Stimulated activated CD4-positive, alpha-beta T cell treated with anti-CD3 and anti-CD28 coated beads, Interleukin-1b, Interleukin-23, amount 100 ng/mL, for 4 hours (primary cell): ENCODE measurements at places on chromosomes 12 and 14.

DNA sequence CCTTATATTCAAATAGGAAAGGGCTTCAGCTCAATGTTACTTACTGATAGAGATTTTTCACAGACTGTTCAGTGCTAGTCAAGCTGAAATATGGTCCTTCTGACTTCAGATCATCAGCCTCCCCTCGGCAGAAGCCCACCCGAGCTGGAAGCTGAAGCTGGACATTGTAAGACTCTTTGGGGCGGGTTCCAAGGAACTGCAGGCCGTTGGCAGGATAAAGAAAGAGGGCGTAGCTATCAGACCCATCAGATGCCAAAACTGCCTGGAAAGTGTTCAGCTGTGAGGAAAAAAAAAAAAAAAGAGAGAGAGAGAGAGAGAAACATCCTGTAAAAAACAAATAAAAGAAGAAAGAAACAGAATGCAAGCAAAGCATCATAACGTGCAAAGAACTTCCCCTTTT is 8.8 kb downstream of the NID2 start:
- DNase-seq: no peak

GRCh38 chr12:132638541-132639408 is 20.2 kb downstream of the P2RX2 start:
- DNase-seq: no peak

GRCh38 chr12:127509066-127509778 is 757.7 kb upstream of the TMEM132C start:
- no peak for DNase-seq

DNA sequence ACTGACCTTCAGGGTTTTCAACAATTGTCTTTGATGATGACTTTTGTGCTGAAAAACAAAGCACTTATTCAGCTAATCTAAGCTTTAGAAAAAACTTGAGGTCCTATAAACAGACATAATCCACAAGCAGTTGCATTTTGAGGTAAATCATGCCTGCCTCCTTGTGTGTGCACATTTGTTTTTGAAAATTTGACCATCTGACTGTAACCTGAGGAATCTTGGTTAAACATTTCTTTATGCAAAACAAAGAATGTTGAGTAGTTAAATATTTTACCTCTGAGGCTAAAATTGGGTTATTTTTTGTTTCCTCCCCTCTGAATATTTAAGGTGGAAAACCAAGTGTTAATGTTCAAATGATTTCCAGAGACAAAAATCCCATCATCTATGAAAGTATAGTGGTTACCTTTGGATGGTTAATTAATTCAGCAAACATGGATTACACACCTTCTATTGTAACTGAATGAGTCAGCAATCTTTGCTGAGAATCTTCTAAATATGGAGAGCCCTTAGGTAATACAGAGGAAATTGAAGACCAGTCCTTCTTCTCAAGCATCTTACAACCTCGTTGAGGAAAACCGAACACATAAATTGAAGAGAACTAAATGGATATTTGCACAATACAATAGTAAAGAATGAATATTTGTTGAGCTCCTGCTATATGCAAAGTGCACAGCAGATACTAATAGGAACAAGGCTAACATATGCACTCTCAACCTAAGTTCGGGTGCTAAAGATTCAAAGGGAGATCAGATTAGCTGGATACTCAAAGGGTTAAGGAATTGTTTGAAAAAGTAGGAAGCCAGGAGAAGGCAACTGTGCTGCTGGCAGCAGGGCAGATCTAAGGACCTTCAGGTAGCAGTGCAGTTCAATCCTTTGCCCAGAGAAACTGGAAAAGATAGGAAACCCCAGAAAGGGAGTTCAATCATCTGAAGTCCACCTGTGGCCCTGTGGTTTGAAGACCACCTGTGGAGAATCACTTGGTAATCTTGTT is 115.2 kb downstream of the BMP4 start:
- DNase-seq: no peak

- no peak for DNase-seq
Observed at GRCh38 chr14:53360829-53361228, 207.7 kb upstream of the DDHD1 start.

GRCh38 chr12:94460616-94460959 is 921 bp upstream of the CEP83 start:
- no peak for DNase-seq

GRCh38 chr14:91108941-91109611 is 4.8 kb upstream of the DGLUCY start:
- no peak for DNase-seq

GRCh38 chr12:1632702-1633101 is 3.7 kb downstream of the WNT5B start:
- no peak for DNase-seq

GRCh38 chr12:107238296-107238695 is 144.9 kb upstream of the CRY1 start:
- DNase-seq: no peak

DNA sequence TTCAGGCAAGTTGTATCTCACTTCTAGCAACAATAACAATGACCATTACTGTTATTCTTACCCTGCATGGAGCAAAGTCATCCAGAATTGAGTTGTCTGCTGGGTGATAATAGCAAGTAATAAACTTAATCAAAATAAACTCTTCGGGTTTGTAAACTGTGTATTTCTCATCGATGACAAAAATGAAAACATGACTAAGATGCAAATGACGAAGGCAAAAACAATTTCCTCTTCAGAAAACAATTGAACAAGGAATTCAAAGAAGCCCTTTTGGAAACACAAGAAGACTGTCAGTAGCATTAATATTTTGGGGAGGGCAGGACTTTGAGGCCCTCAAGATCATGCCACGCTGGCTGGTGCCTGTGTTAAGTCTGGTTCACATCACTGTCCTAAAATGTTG is 232.0 kb downstream of the BTG1 start:
- no peak for DNase-seq

- no peak for DNase-seq
Observed at GRCh38 chr14:35047976-35048513, 2.0 kb downstream of the FAM177A1 start.

- DNase-seq: no peak
Observed at GRCh38 chr14:100982353-100982752, 78.8 kb upstream of the RTL1 start.

GRCh38 chr12:90366286-90366685 is 588.7 kb downstream of the CCER1 start:
- DNase-seq: no peak

GRCh38 chr14:90815822-90816662 is at the start of gene TTC7B:
TSS of gene TTC7B (minus strand) at chr14:90816430. CDS start at chr14:90816295, 135 bp downstream.
- peak; percentile 32 for DNase-seq

DNA sequence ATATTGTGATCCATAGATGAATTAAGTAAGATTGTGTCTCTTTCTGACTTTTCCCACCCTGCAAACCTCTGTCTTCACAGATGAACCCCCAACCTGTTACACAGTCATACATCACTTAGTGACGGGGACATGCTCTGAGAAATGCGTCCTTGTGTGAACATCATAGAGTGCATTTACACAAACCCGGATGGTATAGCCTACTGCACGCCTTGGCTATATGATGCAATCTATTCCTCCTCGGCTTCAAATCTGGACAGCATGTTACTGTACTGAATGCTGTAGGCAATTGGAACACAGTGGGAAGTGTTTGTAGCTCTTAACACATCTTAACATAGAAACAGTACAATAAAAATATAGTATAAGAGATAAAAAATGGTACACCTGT is 7.4 kb upstream of the TESPA1 start:
- DNase-seq: no peak

GRCh38 chr14:96847451-96847850 is 50.3 kb downstream of the VRK1 start:
- no peak for DNase-seq

DNA sequence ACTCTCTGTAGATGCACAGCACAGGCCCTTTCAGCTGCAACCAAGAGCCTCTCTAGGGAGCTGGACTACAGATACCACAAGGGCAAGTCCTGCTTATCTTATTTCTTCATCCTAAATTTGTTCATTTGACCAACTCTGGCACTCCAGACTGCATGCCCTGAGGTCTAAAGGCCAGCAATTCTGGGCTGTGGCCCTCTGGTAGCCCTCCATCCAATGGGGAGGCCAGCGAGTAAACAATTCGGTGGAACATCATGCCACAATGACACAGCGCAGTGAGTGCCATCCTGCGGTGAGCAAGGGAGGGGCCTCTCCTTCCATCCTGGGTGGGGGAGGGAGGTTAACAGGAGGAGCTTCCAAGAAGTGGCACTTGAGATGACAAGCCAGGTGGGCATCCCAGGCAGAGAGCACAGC is 652 bp upstream of the SELPLG start:
- no peak for DNase-seq

DNA sequence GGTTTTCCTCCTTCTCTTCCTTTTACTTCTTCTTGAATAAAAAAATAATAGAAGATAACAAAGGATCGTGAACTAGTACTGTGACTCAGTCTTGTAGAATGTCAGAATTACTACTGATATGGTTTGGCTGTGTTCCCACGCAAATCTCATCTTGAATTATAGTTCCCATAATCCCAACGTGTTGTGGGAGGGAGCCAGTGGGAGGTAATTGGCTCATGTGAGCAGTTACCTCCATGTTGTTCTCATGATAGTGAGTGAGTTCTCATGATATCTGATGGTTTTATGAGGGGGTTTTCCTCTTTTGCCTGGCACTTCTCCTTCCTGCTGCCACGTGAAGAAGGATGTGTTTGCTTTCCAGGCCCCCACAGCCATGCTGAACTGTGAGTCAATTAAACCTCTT is 549.6 kb downstream of the DIO2 start:
- DNase-seq: no peak

DNA sequence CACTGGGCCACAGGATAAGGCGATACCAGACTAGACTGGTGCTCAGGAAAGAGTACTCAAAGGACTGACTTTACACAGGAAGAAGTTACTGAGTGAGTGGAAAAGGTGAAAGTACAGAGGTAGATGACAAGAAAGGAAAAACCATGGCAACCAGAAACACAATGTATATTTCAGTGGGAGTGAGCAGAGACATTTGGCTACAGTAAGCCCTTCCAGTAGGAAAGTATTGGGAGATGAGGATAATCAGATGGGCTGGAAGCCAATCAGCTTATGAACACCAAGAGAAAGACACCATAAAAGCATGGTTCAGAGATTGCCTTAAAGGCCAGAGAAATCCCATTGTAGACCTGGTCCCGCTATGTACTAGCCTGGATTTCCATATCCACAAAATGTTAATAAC is 51.6 kb downstream of the TMTC1 start:
- no peak for DNase-seq

DNA sequence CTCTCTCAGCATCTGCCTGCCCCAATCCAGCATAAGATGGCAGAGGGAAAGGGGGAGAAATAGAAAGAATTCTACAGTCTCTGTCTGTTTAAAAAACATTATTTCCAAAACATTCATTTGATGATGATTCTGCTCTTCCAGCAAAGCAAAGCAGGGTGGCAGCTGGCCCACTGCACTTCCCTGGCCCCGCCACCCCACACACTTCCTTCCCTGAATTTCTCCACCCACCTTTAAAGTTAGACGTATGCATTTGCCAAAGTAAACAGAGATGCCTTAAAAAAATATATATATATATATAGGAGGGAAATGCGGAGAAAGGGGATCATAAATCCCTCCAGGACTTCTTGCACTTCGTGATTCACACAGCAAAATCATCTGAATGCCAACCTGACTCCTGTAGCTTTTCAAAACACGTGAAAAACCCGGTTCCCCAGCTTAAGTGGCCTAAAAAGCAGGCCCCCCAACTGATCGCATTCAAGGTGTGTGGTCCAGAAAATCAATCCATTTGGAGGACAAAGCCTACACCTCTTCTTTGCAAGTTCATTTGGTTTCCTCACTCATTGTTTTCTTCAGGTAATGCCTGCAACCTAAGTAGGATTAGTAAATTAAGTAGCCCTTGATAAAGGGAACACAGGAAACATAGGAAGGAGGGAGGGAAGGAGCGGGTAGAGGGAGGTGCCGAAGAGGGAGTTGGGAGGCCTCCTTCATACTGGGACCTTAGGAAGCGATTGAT is 68.8 kb downstream of the LLPH start:
- no peak for DNase-seq

DNA sequence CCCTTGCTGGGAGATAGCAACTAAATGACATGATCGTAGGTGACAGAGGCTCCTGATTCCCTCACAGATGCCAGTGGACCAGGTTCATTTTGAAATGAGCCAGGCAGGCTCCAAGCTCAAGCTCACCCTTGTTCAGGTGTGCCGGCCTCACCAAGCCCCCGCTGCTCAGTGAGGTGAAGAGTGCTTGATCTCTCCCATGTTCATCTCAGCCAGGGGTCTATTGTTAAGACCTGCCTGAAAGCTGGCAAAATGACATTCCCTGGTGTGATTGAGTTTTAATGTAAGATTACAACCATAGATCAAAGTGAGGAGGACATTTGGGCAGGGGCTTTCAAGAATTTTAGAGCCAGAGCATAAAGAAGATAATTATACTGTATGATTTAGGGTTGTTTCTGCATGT is 497.9 kb downstream of the EGLN3 start:
- DNase-seq: no peak
